ENCODE measurements at places on chromosomes 12 and 14.

DNA sequence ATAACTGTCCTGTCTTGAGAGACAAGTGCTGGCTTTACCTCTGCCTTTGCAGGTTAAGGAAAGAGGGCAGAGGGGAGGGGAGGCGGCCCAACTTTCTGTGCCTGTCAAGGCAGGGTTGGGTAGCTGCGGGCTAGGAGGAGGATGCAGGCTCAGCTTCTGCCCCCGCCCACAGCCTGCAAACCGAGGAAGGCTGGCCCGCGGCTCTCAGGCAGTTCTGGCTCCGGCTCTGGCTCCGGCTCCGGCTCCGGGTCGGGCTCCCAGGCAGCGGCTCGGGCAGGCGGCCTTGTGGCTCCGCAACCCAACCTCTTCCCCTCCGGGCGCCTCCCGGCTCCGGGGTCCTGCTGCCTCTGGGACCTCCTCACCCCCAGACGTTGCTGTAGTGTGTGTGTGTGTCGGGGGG is 92.9 kb downstream of the TMEM30B start:
- DNase-seq: no peak

DNA sequence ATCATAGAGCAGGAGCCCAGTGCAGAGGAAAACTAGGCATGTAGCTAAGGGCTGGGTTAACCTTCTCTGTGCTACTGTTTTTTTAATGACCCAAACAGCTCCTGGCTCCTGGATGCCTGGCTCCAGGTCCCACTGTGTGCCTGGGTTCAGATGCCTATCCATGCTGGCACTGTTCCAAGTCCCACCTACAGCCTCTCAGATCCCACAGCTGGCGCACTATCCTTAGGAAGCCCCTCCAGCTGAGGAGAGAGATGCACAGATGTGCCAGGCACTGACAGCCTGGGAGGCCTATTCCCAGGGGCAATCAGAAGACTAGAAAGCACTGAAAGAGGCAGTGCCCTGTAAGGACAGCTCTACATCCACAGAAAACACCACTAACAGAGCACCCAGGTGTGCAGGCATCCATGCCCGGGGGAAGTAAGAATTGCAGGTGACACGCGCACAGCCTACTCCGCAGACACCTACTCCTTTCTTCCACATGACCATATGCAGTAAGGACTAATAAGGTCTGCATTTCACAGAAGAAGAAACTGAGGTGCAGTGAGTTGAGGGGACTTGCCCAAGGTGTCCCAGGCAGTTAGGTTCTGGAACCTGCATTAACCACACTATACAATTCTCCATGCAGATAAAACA is 51.2 kb downstream of the PITPNM2 start:
- no peak for DNase-seq

- no peak for DNase-seq
Observed at GRCh38 chr12:103881261-103881660, 40.2 kb upstream of the NT5DC3 start.

DNA sequence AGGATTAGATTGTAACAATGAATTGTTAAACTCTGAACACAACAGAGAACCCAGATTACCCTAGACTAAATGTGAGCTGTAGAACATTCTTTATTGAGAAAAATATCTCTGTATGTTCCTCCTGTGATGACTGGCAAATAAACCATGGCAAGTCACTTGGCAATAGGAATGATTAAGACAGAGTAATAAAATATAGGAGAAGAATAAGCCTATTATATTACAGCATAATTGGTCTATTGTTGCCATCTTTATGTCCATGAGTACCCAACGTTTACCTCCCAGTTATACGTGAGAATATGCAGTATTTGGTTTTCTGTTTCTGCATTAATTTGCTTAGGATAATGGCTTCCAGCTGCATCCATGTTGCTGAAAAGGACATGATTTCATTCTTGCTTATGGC is 211.2 kb upstream of the AVPR1A start:
- no peak for DNase-seq

GRCh38 chr14:81062816-81063215 is 107.4 kb downstream of the TSHR start:
- peak; percentile 27 for DNase-seq

DNA sequence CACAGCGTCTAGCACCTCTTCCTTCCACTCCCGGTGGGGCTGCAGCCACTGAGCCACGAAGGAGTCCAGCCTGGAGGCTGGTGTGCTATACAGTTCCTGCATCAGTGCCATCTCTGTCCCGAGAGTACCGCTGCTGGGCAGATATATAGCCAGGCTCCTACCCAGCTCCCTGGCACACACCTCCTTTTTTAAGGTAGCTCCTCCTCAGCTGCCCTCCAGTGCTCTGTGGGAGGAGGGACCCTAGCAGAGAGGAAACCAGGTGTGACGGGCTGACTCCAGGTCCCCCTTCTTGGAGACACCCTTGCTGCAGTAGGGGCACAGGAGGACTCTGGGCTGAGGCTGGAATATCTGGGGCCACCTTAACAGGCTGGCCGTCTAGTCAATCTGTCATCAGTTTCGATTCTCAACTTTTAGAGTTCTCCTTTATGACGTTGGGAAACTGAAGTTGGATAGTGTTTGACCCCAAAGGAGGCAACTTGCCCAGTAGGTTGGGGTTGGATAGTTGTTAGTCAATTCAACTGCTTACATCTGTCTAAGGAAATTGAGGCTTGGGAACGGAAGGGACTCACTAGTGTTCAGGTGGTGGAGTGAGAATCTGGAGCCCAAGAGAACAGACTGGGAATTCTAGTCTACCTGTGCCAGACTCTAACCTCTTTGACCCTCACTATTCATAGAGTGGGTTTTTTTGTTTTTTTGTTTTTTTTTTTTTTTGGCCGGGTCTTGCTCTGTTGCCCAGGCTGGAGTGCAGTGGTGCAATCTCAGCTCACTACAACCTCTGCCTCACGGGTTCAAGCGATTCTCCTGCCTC is at the start of gene OASL:
Gene OASL, minus strand, starts transcription at position 386 of the 808 bp plus-strand sequence. Its CDS starts 275 bp downstream, at position 111.
- DNase-seq: peak; percentile 75

DNA sequence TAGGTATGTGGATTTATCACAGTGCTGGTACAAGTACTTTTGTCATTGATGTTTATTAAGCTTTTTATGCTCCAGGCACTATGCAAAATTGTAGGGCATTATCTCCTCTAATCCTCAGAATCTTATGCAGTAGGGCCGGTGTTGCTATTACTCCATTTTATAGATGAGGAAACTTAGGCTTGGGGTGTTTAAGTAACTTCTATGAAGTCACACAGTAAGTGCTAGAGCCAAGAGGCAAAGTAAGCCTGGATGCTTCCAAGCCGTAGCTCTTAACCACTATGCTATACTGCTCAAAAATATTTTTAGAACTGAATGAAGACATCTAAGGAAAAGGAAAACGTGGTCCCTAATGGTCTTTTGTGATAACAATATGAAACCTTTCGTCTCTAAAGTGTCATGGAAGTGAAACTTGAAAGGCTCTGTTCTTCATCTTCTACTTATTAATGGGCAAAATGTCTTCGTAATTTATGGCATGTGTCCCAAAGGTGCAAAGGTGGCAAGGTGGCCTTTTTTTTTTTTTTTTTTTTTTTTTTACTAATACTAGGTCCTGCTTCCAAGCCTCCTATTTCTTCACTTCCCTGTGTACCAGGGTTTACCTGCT is 85.2 kb downstream of the ETV6 start:
- DNase-seq: no peak

DNA sequence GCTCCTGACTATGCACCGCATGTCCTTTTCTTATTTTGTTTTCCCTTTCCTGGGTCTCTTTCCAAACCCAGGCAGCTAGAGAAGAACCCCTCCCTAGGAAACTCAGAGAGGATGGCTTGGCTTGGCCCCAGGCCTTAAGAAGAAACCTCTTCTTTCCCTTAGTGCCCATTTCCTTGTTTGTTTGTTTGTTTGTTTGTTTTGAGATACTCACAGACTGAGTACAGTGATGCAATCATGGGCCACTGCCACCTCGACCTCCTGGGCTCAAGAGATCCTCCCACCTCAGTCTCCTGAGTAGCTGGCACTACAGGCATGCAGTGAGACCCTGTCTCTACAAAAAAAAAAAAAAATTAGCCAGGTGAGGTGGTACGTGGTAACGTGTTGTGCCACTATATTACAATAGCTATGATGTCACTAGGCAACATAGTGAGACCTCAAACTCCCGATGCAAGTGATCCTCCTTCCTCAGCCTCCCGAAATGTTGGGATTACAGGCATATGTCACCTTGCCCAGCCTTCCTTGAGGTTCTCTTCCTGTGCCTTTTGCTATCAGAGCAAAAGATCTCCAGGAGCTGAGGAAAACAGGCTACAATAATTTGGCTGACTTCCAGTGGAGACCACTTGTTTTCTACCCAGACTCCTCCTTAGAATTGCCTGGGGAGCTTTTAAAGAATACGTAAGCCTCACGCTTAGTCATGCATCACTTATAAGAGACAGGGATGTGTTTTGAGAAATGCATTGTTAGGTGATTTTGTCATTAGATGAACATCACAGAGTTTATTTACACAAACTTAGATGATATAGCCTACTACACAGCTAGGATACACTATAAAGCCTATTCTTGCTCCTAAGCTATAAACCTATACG is 34.5 kb upstream of the LGALS3 start:
- DNase-seq: no peak

Data from activated CD4-positive, alpha-beta T cell treated with anti-CD3 and anti-CD28 coated beads, Interleukin-2, amount 10 ng/mL, durations not matched to agents 7 days and 5 days (primary cell).